NCI-H2171 (cell line): ENCODE measurements at places on chromosomes 11 and 22.
A peak's percentile ranks its signal among the peaks of the same experiment; 100 is the strongest.

DNA sequence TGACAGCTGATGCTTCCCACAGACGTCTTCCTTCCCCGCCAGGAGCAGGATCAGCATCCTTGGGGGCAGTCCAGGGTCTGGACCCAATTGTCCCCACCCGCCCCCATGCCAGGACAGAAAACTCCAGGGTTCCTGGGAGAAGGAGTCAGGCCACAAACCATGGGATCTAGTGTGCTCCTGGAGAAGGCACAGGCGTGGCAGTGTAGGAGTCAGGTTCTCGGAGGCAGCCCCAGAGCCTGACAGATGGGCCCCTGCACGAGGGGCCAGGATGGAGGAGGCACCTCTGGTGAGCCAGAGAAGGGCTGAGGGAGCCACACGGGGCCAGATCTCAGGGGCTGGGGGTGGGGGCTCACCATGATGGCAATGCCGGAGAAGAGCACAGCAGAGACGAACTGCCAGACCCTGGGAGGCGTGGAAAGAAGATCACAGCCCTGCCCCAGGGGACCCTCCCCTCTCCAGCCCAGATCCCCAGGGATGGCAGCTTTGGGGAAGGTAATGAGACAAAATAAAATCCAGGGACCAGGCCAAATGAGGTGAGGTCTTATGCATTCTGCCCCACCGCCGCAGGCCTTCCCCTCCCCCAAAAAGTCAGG lies 13.6 kb downstream of the TP53I11 start:
- peak; percentile 91 for DNase-seq

- DNase-seq = no peak
Measured at GRCh38 chr11:39571081-39571480, 1888.4 kb downstream of the LRRC4C start.

DNA sequence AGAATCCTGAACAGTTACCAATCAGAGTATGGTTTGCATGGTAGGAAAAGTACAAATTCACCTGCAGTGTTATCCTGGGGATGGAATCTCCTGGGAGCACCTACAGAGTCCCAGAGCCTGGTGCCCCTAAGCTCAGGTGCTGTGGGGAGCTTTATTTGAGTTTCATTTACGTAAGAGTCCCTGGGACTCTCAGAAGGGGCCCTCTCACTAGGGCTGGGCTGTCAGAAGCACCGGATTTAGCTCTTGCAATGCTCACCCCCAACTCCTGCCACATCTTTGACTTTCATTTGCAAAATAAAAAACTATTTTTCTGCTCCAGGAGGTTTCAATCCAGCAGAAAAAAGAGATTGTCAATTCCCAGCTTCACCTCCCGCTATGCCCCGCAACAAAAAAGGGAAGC lies 569.8 kb upstream of the B3GAT1 start:
- DNase-seq = no peak

DNA sequence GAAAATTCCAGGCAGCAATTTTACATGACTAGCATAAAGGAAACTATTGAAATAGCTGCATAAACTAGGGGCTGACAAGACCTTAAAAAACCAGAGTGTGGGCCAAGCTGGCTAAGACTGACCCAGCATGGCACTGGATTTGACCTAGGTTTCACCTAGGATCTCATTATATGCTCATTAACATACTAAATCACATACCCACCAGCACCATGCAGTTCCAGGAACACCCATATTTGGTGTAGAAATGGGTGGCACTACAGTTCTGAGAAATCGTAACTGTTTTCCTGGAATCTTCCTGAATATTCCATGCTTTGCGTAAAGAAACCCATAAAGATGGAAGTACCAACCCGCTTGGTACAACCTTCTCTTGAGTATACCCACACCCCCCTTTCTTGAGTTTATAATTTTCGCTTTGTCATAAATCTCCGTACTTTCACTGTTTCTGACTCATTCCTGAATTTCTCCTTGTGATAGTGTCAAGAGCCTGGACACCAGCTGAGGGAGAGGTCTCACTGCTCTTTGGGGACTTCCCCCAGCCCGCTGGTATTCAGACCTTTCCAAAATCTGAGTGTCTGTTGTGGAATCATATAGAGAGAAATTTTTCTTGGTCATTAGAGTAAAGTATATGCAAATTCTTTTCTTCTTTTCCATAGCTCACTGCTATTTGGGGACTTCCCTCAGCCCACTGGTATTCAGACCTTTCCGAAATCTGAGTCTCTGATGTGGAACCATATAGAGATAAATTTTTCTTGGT lies 55.1 kb downstream of the MTMR3 start:
- DNase-seq = no peak

DNA sequence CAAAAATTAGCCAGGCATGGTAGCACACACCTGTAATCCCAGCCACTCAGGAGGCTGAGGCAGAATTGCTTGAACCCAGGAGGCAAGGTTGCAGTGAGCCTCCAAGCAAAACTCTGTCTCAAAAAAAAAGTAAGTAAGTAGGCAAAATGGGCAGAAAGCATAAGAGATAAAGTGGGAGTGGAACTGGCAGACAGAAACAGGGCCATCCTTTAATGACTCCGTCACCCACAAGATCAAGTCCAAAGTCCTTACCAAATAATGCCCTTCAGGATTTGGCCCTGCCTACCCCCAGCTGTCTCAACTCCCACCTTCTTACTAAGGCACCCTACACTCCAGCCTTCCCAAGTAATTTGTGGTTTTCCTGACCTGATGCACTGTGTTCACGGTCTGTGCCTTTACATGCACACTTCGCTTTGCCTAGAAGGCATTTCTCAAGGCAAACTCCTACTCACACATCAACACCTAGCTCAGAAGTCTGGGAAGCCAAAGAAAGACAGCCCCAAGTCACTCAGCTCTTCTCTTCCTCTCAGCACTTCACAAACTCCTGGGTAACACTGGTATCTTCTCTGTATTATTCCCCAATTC lies 6.1 kb downstream of the MAPK1 start:
- DNase-seq = no peak

DNA sequence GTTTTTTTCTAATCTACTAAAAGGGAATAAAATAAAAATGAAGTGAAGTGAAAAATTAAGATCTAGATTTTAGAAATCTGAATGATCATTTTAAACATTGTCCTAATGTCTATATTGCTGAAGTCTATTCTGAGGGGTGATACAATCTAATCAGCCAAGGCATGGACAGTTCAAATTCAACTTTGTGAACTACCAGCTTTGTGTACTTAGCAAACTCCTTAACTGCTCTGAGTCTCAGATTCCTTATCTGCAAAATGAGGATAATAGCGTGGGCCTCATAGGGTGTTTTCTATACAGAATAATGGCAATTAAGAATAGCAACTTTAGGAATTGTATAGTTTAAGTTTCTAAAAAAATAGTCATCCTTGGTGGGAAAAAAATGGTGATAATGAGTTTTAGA lies 31.4 kb downstream of the FAR1 start:
- DNase-seq = no peak

DNA sequence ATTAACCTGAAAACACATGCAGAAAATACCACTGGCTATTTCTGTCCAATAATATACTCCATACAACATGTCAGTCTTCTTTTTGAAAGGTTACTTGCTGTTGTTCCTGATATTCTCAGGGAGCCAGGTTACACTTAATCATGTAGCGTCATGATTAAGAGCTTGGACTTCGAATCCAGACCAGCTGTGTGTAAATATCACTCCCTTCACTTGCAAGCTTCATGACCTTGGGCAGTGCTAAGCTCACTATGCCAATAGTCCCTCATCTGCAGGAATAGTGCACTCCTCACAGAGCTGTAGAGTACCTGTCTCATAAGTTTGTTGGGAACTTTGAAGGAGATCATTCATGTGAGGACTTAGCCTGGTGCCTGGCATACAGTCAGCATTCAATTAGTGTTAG lies 1.9 kb downstream of the HTR3B start:
- no peak for DNase-seq
